GM13977 (cell line): ENCODE measurements at places on chromosomes 2 and 18.

GRCh38 chr2:198141726-198142125 is 337.3 kb downstream of the PLCL1 start:
- DNase-seq, result no peak

DNA sequence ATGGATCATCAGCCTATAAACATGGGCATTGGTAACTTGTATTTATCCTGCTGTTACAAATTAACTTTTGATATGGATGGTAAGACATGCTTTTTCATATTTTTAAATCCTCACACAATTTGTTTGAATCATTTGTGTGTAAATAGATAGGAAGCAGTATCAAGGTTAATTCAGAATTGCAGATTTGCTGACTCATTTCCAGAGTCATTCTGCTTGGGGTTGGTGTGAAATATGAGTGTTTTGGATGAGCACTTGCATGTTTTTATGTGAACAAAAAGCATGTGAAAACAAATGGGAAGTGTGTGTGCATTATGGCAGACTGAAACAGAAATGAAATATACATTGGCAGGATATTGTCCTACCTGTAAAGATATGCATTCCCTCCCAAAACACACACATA is 11.8 kb downstream of the CCDC85A start:
- no peak for DNase-seq

DNA sequence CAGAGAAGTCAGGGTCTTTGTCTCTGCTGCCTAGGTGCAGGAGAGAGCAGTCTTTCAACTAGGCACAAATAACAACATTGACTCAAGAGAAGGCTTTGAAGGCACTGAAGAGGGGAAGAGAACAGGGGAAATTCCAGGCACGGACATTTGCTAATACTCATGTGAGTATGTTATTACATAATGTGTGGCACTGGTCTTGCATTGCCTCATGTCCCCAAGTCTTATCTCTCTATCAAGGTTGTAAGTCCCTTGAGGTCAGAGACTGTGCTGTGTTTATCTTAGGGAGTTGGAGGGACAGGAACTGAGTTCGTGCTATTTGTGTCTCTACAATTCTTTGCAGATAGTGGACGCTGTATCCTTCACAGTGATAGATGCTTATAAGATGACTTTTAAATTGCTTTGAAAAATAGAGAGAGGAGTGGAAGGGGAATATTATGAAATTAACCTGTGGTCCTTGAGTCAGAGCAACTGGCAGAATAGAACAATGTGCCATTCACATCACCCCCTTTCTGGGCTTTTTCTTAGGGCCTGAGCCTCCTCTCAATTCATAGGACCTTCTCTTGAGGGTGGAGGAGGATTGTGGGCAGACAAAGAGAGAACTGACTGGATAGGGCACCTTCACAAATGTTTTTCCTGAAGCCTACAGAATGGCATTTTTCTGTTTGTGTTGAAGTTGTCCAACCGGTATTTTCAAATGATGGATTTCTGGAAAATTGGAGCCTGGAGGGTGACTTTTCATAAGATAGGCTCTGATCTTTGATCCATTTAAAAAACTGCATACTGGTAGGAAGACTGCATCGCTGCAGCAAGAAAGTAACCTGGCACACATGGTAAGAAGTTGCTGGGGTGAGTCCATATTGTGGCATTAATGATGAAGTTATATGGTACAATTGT is 96.6 kb upstream of the CXCR4 start:
- no peak for DNase-seq

GRCh38 chr18:11033503-11033902 is 115.9 kb downstream of the PIEZO2 start:
- DNase-seq, result no peak

DNA sequence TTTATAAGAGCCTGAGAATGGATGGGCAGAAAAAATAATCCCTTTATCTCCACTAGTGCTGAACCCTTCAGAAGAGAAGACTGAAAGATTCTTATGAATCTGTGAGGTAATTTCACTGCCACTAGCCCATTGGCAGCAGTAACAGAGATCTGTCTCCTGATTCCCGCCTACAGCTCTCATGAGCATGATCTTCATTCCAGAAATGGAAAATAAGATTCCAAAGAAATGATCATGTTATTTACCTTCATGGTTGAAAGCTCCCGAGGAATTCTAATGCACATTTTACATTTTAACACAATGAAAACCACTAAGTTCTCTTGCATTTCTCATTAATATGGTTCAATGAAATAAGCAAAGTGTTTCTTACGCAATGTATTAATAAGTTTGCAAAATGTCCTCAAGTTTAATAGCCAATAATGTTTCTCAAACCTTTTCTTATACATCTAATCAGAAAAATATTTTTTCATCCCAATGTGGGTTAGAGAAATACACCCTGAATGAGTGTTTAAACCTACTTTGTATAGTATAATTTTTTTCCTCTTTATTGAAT is 905.6 kb downstream of the TMEM182 start:
- no peak for DNase-seq

DNA sequence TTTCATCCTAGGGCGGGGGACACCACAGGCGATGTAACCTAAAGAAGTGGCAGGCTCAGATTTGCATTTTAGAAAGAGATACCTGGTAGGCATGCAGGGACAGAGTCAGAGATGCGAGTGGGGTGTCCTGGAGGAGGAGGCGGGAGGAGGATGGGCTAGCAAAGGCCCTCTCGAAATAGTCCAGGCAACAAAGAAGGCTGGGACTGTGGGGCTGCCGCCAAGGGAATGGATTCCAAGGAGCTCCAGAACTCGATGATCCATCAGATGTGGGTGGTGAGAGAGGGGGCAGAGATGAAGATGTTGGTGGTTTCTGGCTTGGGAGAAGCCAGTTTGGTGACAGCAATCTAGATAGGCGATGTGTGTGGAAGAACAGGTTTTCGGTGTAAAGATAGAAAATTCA is 12.5 kb upstream of the INPP5D start:
- no peak for DNase-seq
